ENCODE measurements at places on chromosomes 3 and 15.

GRCh38 chr15:77784361-77785292 is 151.9 kb upstream of the LINGO1 start:
- DNase-seq: no peak

- no peak for DNase-seq
Measured at GRCh38 chr3:38567498-38567897, 71.4 kb downstream of the EXOG start.

GRCh38 chr15:25094519-25094918 is 139.7 kb downstream of the SNRPN start:
- DNase-seq: no peak

DNA sequence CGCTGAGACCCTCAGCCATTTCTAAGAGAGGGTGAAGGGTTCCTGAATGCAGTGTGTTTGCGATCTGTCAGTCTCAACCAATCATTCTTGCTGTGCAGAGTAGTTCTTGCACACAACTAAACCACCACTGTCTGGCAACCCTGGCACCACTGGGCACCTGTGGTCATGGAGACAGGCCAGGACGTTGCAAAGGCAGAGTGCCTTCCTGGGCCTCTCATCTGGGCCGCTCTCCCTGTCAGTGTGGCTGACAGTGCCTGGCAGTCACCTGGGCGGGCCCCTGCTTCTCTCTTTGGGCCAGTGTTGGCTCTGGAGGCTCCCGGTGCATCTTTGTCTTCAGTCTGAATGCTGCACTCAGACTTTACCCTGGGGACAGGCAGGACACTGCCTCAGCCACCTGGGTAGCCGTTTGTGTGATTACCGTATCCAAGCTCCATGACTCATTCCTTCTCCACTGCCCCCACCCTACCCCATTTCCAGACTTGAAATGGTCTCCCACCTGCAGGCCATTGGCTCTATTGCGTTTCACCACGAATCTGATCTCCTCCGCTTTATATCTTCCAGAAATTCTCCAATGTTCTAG is 104.6 kb upstream of the KLF13 start:
- no peak for DNase-seq
